8988T (cell line): ENCODE measurements at places on chromosomes 2 and 18.
A peak's percentile ranks its signal among the peaks of the same experiment; 100 is the strongest.

DNA sequence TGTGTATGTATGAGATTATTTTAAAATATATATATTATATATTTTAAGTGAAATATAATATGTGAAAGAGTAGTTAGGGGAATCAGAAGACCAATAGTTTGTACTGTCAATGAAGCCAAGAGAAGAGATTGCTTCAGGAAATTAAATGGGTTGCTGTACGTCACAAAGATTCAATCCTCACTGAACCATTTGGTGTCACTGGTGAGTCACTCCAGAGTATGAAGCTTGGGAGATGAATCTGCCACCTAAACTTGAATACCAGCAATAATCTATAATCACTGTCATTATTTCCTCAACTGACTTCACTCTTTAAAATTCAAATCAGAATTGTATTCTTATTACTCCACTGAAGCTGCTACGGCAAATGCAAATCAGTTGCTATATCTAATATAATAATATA is 41.9 kb upstream of the SCN9A start:
- no peak for DNase-seq

- DNase-seq: no peak
These were observed 7.5 kb downstream of the MAP4K4 start for GRCh38 chr2:101704816-101705578.

DNA sequence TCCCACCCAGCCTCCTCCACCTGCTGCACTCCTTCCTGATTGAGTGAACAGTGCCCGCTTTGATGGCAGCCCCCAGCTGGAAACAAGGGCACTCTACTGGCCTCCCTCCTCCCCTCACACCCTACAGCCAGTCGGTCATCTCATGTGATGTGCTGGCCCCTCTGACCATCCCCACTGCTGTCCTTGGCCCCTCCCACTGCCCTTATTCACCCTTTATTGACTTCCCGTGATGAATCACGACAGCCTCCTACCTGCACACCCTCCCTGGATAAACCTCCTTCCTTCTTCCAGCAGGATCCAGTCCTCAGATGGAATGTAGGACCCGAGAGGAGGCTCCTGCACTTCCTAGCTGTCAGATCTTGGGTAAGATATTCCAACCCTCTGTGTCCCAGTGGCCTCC is 186.5 kb upstream of the SH3BP4 start:
- no peak for DNase-seq

- no peak for DNase-seq
These were observed 235.1 kb downstream of the ANKRD36B start for GRCh38 chr2:97354576-97354975.

DNA sequence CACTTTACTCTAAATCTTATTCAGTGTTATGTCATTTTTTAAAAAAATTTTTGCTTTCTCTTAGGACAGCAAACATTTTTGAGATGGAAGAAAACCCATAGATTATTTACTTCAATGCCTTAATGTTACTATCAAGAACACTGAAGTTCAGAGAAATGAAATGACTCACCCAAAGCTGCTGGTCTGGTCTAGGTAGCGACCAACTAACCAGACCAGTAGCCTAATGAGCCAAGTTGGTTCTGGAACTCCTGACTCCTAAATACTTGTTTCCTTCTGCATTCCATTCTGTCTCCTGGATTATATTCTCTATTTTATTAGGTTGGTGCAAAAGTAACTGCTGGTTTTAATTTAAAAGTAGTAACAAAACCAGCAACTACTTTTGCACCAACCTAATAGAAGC is 35.4 kb downstream of the SLC8A1 start:
- no peak for DNase-seq

DNA sequence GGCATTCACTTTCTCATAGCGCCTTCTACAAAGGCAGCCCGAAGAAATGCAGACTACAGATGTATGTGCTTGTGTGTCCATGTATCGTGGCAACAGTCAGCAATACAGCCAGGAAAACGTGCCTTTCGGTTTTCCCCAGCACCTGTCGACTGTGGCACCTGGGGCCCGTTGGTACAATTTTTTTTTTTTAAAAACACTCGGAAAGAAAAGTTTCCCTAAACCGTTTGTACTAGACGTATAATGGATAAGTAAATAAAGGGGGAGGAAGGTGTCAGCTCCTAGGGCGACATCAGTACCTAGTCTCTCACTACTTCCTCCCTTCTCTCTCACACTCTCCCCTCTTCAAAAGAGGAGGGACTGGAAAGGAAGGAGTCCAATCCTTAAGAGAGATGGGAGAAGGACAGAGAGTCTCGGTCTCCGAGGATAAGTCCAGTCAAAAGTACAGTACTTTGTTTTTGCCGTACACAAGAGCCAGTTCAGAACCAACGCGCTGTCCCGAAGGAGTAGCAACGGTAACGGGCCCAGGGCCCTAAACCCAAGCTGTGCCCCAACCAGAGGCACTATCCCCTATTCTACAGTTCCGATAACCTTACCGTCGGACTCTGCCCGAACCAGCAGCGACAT is 759 bp downstream of the PPP4R3B start:
- DNase-seq: no peak

- no peak for DNase-seq
These were observed 66.5 kb downstream of the ALPK2 start for GRCh38 chr18:58562146-58562998.

- DNase-seq: no peak
These were observed 428.1 kb downstream of the SETBP1 start for GRCh38 chr18:45108754-45109153.

DNA sequence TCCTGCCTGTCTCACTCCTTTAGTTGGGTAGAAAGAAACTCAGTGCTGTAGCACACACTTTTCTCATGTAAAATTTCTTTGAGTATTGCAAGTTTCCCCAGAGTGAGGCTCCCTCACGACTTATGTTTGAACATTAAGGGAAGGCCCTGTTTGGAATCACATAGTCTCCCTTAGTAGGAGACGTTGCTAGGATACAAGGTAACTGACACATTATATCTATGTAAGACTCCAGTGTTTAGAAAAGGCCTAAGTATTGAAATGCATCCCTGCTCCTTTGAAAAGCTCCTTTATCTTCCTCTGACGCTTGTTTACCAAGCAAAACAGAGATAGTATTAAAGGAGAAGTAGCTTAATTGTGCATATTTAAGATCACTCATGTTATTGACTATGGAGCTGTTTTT is 248.2 kb downstream of the PHLPP1 start:
- DNase-seq: no peak

- no peak for DNase-seq
These were observed 422.2 kb downstream of the SETBP1 start for GRCh38 chr18:45102863-45103262.

DNA sequence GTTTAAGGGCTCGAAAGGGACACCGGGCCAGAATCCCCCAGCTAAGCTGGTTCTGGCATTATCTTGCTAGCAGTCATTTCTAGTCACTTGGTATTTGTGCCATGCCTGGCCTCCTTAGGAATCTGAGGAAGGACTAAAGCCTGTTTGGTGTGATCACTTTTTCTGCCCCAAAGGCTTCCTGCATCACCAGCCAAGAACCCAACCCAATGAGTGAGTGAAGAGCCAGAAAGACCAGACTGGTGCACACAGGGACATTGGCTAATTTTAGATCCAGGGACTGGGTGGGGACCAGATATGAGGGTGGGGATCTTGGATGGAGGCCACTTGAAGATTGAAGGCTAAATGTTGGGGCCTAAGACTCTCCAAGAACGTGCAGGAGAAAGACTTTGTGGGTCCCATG is 411.9 kb upstream of the TNP1 start:
- DNase-seq: no peak

- no peak for DNase-seq
These were observed 1690.4 kb upstream of the SLC39A10 start for GRCh38 chr2:193966590-193966989.

GRCh38 chr18:59952283-59953007 is 52.6 kb downstream of the PMAIP1 start:
- DNase-seq: no peak

- no peak for DNase-seq
These were observed 3.5 kb downstream of the WNT6 start for GRCh38 chr2:218863021-218863520.

GRCh38 chr2:233828546-233829192 is 25.7 kb downstream of the HJURP start:
- DNase-seq: no peak

- DNase-seq: no peak
These were observed 36.9 kb downstream of the EHD3 start for GRCh38 chr2:31270822-31271231.

- no peak for DNase-seq
These were observed 1176.5 kb upstream of the TMEFF2 start for GRCh38 chr2:193371200-193371599.

DNA sequence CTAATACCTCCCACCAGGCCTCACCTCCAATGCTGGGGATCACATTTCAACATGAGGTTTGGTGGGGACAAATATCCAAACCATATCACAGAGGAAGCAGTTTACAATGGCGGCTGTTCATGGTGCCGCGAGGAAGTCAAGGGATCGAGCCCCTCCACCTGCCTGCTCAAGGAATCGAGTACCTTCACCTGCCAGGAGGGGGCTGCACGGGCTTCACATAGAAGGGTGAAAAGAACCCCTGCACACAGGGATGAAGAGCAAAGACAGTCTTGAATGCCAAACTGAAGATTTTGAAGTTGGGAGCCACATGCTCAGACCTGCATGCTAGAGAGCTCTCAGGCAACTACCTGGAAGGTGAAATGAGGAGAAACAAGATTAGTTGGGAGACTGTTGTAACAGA is 110.3 kb downstream of the KCNF1 start:
- no peak for DNase-seq

DNA sequence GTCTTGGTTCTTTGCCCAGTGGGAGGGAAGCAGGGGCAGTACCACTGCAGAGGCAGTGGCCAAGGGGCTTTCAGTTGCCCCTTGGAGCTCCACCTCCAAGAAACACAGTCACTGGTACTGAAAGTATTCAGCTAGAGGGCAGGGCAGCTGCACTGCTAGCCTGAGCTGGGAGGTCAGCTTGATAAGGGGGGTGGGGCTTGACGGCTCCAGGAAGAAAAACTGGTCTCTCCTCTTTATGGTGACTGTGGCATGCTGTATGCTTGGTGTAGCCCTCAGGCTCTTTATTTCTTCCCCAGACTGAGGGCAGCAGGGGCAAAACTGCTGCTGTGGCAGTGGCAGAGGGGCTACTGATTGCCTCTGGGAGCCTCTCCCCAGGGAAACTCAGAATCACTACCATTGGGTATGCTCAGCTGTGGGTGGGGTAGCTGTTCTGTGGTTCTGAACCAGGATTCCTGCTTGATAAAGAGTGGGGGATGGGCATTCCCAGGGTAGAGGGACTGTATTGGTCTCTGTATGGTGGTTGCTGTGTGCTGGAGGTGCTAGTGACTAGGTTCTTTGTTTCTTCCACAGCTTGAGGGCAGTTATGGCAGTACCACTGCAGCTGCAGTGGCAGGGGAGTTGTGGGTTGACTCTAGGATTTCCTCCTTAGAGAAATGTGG is 134.6 kb upstream of the SCN7A start:
- DNase-seq: no peak

DNA sequence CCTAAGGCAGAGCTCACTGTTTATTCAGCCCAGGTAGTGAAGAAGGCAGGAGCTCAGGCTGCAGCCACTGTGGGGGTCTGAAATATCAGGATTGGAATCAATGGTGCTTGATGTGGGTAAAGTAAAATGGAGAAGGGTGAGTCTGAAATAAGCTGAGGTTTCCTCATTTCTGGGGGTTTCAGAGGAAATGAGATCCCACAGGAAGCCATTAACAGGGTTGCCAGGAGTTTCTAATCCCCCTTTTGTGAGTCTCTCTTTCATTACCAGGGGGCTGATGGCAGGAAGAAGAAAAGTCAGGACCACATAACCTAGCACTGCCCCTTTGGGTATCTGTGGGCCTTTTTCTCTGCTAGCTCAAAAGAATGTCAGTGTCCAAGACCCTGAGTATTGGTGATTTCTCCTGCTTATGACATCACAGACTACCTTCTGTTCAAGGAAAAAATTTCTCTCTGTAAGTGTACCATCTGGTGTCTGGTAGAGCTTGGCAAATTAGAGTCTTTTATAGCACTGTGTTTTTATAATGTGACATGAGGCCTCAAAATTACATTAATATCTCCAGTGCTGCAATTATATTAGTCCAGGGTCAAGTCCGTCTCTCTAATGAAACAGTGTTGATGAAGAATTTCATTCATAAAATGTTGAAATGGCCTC is 56.0 kb downstream of the LBH start:
- DNase-seq: no peak

DNA sequence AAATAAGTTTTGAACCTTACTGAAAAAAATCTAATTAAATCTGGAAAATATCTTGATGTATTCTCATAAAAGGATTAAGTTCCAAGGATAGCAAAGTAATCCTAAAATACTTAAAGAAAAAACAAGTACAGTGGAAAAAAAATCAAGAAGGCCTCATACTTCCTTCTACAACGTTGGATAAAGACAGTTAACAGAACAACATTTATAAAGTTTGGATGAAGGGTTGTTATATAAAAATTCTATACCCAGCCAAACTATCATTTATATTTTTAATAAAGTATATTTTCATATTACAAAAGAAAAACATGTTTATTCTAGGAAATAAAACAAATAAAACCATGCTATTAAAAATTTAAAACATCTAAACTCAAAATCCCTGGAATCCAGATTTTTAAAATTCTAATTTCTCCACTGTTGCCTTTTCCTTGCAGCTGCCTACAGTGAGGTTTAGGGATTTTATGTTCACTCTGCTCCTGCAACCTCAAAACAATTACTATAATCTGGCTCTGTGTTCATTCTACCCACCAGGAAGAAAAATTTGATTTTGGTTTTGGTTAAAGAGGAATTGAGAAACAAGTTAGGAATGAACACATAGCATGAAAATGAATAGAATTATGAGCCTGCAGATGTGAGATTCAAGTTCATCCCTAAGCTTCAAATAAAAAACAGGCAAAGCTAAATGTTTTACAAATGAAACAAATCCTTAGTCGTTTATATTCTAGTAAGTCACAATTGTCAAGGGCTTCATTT is 142.8 kb downstream of the LPIN1 start:
- DNase-seq: no peak

DNA sequence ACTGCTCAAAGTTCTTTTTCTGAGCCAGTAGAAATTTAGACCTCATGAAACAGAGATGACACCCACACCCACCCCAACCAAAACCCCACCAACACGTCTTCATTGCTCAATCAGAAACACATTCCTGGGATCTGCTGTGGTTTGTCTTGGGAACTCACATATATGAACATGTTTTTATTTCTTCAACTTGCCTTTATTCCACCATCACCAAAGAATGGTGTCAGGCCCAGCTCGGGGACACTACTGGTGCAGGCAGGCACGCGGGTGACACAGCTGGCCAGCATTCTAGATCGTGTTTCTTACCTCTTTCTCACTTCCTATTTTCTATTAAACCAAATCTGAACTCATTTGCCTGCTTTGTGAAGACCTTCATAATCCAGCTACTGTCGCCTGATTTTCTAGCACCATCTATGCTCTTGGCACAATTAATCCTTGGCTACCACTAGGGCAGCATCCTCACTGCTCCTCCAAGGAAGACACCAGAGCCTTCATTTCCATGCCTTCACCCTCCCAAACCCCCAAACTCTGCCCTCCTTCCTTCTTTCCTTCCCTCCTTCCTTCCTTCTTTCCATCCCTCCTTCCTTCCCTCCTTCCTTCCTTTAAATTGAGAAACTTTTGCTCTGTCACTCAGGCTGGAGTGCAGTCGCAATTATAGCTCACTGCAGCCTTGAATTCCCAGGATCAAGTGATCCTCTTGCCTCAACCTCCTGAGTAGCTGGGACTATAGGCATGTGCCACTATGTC is 157.1 kb downstream of the BCL2 start:
- no peak for DNase-seq

GRCh38 chr2:172947461-172948153 is 128.0 kb upstream of the MAP3K20 start:
- DNase-seq: no peak

- DNase-seq: peak; percentile 59
These were observed 71.0 kb upstream of the DAPL1 start for GRCh38 chr2:158723921-158724802.
